ENCODE measurements at places on chromosomes 7 and 10.

- no peak for DNase-seq
Observed at GRCh38 chr10:124534826-124535601, 73.4 kb downstream of the LHPP start.

GRCh38 chr7:148959726-148960125 lies 68.6 kb downstream of the PDIA4 start:
- DNase-seq = no peak

DNA sequence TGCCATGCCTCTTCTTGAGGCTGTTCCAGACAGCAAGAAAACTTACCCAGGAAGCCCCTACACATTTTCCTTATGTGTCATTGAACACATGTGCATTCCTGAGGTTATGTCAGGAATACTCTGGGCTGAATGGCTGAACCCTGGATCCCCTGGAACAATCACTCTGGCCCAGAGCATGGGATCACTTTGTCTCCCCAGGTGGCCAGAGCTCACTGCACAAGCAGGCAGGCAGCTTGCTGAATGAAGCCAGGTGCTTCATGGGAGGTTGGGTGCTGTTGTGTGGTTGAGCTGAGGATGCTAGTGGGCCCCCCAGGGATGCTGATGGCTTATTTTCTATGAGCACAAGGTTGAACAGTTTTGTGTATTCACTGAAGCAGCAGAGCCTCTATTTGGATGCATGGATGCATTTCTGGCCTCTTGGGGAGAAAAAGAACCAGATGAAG lies 54.7 kb upstream of the NPTX2 start:
- no peak for DNase-seq

DNA sequence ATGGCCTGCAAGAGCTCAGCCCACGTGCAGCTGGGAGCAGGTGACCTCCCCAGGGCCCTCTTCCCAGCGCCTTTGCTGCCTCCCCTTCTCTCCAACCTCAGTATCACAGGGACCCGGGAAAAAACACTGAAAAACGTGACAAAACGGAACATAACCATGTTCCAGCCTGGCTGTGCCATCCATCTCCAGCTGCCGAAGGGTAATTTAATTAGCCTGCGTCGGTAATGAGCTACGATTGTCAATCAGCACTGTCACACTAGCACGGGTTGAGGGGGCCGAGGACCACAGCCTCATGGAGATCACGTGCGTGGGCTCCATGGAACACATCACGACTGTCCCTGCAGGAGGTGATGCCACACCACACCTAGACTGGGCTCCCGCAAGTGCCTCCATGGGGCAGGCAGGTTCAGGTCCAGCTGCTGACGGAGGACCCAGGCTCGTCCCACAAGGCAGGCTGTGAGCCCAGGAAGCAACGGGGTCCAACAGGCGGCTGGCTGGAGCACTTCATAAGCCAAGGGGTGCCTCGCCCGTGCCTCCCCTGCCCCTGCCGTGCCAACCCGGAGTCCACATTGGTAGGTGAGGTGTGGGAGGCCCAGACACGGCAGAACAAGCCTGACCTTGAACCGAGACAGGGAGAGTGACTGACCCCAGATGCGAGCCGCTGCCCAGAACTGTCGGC lies 199.5 kb downstream of the ELFN1 start:
- no peak for DNase-seq

- no peak for DNase-seq
Observed at GRCh38 chr10:31871266-31872065, 57.2 kb downstream of the ARHGAP12 start.
